ENCODE measurements at places on chromosomes 16 and 17. TPM values are rescaled to one million over a fixed set of nuclear protein-coding genes. Genes with fewer than 3 reads are reported as not detected.

The ITGAX gene
- 65.0 TPM for total RNA-seq

- no peak for DNase-seq
Observed at GRCh38 chr17:44049294-44050060, 17.0 kb downstream of the LSM12 start.

DNA sequence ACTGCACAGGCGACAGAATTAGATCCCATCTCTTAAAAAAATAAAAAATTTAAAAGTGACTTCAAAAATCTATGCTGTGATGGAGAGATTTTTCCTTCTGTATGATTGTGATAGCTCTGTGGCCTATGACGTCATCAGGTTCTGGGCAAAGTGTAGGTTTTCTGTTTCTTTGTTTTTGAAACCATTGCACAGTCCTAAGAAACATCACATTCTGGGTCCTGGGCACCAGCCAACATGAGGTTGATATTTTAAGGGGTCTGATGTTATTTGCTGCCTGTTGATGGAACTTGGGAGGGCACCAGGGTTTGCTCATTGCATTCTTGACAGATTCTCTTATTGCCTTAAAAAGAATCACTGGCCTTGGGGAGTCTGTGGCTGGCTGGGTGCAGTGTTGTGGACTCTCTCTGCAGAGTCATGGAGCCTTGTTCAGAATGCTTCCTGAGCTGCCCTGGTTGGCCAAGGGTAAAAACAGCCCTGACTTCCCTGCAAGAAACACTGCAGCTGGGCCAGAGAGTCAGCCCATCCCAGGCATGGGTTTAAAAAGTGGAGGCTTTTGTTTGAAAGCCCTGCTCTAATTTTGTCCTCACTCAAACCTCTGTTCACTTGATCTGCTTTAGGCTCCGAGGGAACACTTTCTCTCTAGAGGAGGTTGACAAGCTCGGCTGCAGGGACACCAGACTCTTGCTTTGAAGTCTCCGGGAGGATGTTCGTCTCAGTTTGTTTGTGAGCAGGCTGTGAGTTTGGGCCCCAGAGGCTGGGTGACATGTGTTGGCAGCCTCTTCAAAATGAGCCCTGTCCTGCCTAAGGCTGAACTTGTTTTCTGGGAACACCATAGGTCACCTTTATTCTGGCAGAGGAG is 10.5 kb upstream of the CYLD start:
- no peak for DNase-seq

DNA sequence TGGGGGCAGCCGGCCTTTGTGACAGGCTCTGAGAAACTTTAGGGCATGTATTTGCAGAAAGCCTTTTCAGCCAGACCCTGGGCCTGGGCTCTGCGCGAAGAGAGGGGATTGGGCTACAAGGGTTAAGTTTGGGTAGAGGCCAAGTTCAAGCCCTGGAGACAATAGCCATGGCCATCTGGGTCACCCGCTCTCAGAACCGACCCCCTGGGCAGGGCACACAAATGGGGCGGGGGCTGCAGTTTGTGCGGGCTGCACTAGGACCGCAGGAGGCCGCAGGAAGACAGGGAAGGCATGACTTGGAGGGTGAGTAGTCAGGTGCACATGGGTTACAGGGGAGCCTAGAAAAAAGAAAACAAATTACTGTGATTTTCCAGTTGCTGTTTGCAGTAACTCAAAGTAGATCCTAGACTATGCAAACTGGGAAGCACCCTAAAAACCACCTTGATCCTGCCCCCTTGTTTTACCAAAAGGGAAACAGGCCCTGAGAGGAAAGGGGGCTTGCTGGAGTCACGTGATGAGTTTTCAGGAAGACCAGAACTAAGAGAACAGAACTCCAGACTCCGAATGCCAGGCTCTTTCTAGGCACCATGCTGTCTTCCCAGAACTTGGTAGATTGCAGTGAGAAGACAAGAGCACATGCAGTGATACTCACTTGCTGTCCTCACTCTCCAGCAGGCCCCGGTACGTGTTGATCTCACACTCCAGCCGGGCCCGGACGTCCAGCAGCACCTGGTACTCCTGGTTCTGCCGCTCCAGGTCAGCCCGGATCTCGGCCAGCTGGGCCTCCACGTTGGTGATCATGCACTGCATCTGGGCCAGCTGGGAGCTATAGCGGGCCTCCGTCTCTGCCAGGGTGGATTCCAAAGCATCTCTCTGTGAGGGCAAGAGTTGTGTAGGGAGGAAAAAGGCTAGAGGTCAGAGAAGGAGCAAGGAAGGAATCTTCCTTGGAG is 3.8 kb downstream of the KRT35 start:
- no peak for DNase-seq

All from activated T-helper 1 cell treated with anti-CD3 and anti-CD28 coated beads, Interleukin-12 subunit alpha, Interleukin-12 subunit beta, Interleukin-2, Interleukin-4 antibody, amounts not matched to agents 30 ng/mL and 10 ng/mL and 1 ng/mL, durations not matched to agents 14 hours and 24 hours and 36 hours (primary cell).